ENCODE measurements at places on chromosomes 2 and 18.
A peak's percentile ranks its signal among the peaks of the same experiment; 100 is the strongest.

- no peak for DNase-seq
Observed at GRCh38 chr2:129422028-129422427, 557.4 kb upstream of the RAB6C start.

- no peak for DNase-seq
Observed at GRCh38 chr2:57528499-57528898, 518.1 kb upstream of the VRK2 start.

DNA sequence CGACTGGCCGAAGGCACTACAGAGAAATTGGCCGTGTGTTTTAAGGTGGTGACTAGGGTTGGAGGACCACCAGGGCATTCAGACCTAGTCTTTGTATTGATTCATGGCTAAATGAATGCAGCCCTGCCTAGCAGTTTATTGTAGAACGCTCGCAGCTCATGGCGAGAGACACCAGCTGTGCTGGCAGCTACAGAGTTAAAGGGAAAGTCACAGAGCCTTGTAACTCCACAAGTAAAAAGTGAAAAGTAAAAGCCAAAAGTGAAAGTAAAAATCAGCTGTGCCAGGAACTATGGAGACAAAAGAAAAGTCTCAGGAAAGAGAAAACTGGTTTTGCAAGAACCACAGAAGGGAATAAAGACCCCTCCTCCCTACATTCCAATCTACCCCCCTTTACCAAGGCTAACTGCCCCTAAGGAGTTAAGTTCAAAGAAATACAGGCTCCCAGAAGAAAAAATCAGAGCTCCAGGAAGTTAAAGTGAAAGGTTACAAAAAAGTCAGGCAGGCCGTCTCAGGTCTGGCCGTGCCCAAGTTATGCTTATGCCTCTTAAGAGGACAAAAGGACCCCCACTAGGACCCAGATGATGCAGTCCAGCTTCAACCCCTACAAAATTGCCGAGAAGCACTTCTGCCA lies 46.4 kb upstream of the SELENOI start:
- peak; percentile 35 for DNase-seq

- DNase-seq, result no peak
Observed at GRCh38 chr2:1685078-1685956, 59.0 kb downstream of the PXDN start.

DNA sequence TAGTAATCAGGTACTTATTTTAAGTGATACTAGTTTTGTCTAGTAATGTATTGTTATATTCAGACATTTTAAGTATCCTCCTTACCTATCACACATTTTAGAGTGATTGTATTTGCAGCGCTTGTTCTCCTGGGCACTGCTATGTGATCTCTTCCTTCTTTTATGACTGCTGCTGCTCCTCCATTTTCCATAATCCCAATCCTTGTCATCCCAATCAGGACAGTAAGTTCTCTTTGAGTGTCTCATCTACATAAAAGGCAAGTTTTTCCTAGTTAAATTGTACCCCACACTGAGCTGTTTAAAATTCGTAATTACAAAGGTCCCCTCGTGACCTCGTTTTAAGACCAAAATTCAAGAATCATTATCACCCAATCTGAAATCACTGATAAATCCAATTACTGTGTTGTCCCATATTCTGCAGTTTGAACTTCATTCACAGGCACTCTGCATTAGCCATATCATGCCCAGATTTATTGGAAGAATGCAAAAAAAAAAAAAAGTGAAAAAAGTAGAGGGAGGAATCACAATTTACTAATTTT lies 2.8 kb downstream of the CLK1 start:
- no peak for DNase-seq

DNA sequence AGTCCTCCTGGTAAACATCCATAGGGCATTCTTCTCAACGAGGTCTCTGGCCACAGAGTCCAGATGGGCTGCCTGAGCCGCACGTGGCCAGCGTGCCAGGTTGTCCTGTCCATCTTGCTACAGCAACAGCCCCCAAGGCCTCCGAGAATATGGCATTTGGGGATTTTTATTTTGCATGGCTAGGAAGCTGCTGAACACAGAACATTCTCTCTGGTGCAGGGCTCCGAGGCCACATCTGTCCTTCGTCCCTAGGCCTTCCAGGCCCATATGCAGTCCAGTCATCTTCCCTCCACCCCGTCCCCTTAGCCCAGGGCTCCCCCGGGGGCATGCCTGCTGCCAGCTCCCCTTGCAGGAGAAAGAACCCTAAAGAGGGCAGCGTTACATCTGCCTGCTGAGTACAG lies 2.3 kb downstream of the HDAC4 start:
- DNase-seq, result no peak

DNA sequence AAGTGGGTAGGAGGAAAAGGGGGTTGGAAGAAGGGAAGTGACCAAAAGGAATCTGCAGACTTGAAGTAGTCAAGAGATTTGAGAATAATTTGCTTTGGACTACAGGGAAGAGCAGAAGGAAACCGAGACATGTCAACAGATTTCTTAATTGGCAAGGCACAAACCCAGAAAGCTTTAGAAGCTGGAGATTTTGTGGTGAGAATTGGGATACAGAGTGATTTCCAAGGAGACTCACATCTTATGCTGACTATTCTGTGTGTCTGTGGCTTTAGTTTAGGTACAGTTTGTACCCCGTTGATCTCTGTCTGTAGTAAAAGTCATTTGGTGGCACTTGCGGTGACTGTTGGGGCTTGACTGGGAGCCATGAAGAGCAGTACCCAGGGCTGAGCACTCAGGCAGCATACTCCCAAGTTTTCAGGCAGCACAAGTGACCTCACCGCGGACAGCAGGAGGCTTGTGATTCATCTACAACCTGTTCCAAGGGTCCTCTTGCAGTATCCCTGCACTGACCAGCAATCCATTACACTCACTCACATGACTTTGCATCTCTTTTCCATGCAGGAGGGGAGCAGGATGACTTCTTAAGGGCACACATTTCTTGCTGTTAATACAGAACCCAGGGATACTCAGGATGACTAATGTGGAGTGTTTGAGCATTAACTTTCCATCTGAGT lies 97.1 kb upstream of the TNP1 start:
- no peak for DNase-seq

- DNase-seq, result no peak
Observed at GRCh38 chr2:144521686-144522085, 1.8 kb upstream of the ZEB2 start.

- DNase-seq, result no peak
Observed at GRCh38 chr18:22739789-22740188, 193.3 kb upstream of the RBBP8 start.

GRCh38 chr18:78799382-78800089 lies 180.1 kb upstream of the SALL3 start:
- DNase-seq, result no peak

All from AG08395 (cell line).